Activated T-helper 1 cell treated with Interleukin-2 at 50 U/mL for 16 hours (primary cell): ENCODE measurements at places on chromosomes 3 and 15.

DNA sequence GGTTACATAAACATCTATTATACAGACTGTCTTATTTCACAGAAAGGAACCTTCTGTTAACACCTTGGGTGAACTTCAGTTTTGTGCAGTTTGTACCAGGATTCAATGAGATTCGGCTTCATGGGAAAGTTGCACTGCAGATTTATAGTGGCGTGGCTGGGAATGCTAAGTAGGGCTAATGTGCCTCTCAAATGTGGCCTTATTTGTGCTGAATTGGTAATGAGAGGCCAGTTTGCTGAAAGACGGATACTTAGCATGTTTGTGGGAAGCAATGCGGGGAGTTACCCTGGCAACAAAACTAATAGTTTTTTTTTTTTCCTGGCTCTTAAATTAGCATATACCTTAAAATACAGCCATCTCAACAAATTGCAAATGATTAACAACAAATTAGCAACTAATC, 28.6 kb upstream of the CEMIP start:
- DNase-seq, result no peak

DNA sequence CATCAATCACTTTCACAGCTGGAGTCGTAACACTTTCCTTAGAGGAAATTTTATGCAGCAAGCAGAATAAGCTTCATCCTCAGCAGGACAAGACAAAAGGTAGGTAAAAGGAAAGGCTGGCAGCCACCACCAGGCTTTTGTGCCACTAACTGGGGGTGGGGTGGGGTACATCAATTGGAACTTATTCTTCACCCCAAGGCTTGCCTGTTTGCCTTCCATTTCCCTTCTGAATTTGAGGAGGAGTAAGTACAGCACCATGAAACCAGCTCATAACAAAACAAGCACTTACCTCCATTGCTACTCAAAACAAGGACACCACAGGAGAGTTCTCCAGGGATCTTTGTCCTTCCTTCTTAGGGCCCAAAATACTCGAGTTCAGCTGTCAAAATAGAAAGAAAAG, 296.8 kb downstream of the ARRDC4 start:
- no peak for DNase-seq

DNA sequence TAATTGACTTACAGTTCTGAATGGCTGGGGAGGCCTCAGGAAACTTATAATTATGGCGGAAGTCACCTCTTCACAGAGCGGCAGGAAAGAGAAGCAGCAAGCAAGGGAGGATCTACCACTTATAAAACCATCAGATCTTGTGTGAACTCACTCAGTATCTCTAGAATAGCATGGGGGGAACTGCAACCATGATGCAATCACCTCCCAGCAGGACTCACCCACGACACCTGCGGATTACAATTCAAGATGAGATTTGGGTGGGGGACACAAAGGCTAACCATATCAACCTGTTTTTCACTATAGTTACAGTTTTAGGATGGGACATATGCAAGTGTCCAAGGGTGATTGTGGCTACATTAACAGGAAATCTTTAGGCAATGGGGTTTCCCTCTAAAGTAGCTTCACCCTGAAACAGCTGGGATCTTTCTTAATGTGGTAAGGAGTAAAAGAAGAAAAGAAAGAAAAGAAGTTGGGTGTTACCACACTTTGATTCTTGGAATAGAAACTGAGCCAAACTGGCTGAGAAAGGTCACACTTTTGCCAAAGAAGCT, 453.8 kb downstream of the OTOL1 start:
- no peak for DNase-seq

- no peak for DNase-seq
These were observed 300.6 kb downstream of the TBL1XR1 start for GRCh38 chr3:176896640-176897039.

DNA sequence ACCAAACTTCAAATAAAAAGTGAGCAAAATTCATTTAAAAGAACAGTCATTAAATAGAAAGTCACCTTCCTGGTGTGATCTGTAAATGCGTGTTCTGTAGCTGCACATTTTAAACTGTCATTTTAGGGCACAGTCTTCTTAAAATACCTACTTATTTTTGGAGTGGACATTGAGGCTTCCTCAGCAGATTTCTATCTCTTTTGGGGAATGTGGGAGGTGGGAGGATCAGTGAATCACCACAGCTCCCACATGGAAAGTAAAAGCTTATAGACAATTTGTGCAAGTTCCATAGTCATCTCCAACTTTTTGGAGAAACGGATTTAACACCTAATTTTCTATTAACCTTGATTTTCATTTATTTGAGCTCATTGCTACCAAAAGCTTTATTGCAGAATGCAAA, 21.0 kb upstream of the MOBP start:
- DNase-seq, result no peak

GRCh38 chr15:70156671-70157271, 59.1 kb upstream of the TLE3 start:
- no peak for DNase-seq

DNA sequence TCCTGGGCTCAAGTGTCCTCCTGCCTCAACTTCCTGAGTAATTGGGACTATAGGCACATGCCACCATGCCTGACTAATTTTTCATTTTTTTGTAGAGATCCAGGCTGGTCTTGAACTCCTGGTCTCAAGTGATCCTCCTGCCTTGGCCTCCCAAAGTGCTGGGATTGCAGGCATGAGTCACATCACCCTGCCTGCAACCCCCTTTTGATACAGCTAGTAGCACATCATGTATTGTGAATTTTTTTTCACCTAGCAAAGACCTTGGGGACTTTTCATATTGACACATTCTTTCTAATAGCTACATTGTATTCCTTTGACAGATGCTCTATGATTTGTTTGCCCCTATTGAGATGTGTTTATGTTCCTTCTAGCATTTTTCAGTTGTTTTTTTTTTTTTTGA, 14.2 kb downstream of the IRAK2 start:
- no peak for DNase-seq

DNA sequence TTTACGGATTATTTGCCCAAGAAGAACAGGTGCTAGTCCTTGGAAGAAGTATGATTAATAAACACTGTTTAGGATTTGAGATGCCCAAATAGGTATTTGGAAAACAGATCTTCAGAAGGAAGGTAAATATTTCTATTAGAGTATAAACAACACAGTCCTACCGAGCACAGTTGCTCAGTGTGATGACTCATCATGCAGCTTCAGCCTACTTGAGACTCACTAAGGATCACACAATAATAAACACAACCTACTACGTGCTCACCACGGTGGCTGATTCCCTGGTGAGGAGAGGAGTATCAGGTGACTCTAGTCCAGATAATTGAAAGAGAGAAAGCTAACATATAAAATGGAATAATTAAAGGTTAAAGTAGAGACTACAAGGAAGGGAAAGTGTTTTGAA, 72.0 kb downstream of the PDZRN3 start:
- no peak for DNase-seq

DNA sequence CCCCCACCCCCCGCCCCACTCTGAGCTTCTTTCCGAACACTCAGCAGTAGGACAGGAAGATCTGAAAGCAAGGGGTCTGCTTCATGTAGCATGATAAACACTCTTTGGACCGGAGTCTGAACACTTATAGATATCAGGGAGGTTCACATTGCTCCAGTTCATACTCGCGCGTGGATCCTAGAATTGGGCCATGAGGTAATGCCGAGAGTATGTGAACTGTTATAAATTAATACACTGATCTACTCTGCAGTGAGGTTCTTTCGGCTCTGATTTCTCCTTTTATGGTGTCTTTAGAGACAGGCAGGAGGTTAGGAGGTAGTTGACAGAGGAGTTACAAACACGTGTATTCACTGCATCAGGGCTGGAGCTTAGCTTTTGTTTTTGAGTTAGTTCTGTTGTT, 223.0 kb downstream of the THSD4 start:
- DNase-seq, result no peak

GRCh38 chr3:141955175-141955574, 78.7 kb downstream of the ATP1B3 start:
- no peak for DNase-seq

DNA sequence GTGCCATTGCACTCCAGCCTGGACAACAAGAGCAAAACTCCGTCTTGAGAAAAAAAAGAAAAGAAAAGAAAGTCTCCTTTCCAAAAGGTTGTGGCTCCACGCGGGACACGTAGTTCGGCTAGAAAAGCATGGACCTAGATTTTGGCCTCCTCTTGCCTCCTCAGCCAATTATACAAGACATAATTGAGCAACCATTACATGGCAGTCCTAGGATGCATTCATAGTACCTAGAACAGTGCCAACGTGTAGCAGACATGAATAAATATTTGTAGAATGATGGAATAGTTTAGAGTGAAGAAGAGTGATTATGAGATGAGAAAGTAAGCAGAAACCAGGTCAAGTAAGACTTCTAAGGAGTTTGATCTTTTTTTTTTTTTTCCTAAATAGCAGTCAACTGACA, 112.5 kb downstream of the ZNF609 start:
- DNase-seq, result no peak

DNA sequence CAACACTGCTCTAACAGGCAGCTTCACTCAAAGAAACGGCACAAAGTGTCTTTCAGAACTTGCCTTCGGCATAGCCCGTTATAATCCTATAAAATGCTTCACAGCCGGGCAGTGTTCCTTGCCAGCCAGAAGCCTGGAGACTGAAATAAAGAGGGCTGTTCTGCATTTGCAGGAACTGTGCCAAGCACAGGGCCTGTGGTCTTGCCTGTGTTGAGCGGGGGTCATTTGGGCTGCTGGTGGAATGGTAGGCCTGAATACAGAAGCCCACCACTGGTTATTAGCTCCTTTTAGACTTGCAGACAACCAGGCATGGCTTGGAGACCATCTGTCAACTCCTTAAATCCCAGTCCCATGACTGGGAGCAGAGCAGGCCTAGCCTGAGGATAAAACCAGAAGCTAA, 4.7 kb upstream of the ARHGEF3 start:
- DNase-seq, result no peak

DNA sequence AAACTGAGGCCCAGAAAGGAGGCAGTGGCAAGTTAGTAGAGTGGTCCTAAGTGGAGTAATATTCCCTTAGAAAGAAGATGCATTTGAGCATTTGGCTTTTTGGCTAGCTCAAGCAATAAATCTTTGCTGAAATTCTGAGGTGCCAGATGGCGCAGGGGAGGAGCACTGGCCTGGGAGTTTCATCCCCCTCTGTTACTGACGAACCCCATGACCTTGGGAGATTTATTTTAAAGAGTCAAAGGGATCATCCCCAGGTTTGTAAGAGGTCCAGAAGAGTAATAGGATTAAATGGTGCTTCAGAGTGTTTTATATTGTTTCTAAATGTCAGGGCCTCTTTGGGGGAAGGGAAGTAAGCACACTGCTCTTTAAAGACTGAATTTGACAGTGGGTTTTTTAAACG, 85.1 kb upstream of the PIAS1 start:
- DNase-seq, result no peak

DNA sequence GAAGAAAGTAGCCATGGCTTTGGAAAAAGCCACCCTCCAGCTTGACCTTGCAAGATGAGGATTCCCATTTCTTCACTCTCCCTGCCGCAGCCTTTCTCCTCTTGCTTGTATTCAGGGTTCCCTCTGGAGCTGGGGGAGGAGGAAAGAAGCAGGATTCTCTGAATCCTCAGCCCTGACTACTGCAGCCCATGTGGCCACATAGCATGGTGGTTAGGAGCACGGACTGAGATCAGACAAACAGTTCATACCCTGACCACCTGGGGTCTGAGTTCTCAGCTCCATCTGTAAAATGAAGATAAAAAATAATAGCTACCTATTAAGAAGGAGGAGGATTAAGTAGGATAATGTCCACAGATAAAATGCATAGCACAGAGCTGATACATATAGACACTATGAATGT, 72.3 kb downstream of the NMD3 start:
- no peak for DNase-seq

DNA sequence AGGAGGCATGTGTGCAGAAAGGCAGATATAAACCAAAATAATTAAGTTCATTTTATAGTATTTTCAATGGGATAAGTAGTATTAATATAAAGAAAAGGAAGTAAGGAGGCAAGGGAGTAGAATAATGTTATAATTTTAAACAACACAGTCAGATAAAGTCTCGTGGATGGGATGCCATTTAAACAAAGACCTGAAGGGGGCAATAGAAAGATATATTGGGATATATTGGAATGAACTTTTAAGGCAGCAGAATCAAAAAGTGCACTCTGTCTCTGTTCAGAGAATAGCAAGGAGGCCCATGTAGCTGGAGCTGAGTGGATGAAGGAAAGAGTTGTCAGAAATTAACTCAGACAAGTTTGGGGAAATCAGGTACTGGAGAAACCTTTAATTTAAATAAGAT, 158.7 kb downstream of the CGGBP1 start:
- no peak for DNase-seq

DNA sequence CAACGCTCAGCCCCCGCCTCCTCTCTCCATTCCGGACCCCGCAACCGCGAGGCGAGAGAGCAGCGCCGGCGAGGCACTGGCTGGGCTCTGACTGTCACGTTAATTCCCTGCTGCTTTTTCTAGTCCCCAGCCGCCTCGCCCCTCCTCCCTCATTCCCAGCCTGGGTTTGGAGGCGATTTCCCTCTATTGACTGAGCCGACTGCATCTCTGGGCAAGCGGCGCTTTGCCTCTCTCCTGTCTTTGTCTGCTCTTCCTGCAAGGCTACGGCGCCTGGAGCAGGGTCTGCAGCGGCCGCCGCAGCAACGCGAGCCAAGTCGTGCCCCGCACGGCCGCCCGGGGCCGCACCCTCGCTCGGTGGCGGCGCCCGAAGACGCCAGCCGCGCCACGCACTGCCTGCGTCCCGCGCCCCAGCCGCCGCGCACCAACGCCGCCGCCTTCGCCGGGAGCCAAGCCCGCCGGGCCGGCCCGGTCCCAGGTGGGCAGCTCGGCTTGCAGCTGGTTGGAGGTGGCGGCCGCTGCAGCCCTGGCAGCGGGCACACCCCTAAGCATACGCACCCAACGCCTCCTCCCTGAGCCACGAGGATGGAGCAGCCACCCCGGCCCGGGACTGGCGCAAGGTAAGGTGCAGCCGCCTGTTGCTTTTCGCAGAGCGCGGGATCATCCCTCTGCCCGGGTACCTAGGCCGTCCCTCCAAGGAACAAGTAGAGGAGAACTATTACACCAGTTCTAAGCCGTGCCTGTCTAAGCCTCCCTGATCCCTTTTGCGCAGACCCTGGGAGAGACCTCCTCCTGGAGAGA, at the start of gene LRRC3B:
TSS of gene LRRC3B (plus strand) at position 152 of the 798 bp plus-strand sequence. CDS start 86,901 bp downstream, outside the sequence.
- no peak for DNase-seq

- DNase-seq, result no peak
These were observed 1174.7 kb downstream of the ZPLD1 start for GRCh38 chr3:103609472-103609871.

- DNase-seq, result no peak
These were observed 51.5 kb downstream of the CFAP92 start for GRCh38 chr3:128942161-128942952.

- DNase-seq, result no peak
These were observed 201.8 kb downstream of the ABHD5 start for GRCh38 chr3:43892526-43892925.

DNA sequence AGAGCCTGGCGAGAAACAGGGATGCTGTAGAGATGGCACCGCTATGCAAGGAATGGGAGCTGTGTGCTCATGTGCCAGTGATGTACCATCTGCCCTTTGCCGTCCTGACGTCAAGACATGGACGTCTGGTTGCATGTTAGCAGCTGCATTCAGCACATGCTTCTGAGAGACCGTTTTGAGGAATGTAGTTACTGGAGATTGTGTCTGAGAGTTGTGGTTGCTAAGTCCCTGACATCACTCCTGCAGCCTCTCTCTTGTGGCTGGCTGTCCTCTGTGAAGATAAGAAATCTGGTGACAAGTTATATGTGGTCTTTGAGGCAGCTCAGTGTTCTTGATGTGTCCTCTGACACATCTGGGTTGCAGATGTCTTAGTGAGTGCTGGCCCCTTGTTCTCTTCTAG, 165.1 kb downstream of the APBA2 start:
- no peak for DNase-seq
